ENCODE measurements at places on chromosomes 3 and 15.
A peak's percentile ranks its signal among the peaks of the same experiment; 100 is the strongest.

DNA sequence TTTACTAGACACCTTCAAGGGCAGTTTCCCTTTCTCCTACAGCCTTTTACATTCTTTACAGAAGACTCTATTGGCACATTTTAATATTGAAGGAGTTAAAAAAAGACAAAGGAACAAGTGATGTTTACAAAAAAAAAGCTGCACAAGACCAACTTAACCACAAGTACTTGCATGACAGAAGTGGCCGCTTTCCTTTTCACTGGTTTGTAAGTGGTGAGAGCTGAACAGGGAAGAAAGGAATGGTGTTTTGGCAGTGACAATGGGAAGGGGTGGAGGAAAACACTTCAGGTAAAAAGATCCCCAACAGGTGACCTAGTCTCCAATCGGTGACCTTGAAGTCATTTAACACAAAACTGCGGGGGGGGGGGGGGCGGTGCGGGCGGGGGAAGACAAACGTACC is 1.1 kb downstream of the WDR72 start:
- DNase-seq: no peak

- no peak for DNase-seq
Measured at GRCh38 chr15:48890375-48890972, 12.5 kb downstream of the EID1 start.

DNA sequence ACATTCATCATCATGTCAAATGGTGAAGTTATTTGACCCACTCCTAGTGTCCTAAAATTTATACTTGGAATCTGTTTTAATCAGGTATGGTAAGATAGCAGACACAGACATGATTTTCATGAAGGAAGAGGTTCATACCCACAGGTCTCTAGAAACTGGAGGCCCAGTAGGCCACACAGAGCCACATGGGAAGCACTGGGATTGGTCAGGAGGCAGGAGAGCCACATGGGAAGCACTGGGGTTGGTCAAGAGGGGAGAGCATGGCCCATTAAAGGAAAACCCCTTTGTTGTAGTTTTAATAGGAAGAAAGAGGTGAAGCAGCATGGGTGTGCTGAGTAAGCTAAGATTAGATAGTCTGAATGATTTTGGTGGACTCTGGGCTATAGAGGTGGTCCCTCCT is 356.9 kb downstream of the MFSD1 start:
- no peak for DNase-seq

DNA sequence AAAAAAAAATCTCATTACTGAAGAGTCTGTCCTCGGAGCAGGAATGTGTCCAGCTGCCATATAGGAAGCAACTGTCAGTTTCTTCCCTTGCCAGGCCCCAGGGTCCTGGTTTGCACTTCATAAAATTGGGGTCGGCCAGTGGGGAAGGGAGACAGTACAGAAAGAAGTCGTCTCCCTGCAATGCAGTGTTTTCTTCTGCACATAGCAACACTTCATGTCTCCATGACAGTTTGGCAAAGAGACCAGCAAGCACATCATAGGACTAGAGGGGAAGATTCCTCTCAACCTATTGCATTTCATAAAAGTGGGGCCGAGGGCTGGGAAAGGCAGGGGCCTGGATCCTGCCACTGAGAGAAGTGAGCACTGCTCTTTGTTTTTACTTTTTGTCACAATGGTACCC is 138.2 kb upstream of the HACD2 start:
- DNase-seq: no peak

GRCh38 chr15:47411733-47412132 is 305.6 kb upstream of the SEMA6D start:
- DNase-seq: no peak

GRCh38 chr15:75832114-75832513 is 11.1 kb upstream of the UBE2Q2 start:
- no peak for DNase-seq

- no peak for DNase-seq
Measured at GRCh38 chr3:28940994-28941393, 339.9 kb upstream of the RBMS3 start.

DNA sequence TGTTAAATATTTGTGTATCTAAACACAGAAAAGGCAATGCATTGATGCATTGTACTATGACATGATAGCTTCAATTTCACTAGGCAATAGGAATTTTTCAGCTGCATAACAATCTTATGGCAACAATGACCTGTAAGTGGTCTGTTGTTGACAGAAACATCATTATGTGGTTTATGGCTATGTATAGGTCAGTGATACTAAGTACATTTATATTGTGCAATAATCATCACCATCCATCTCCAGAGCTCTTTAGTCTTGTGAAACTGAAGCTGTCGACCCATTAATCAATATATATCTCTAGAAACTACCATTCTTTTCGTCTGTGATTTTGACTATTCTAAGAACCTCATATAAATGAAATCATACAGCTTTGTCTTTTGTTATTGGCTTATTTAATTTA is 200.1 kb upstream of the ZNF717 start:
- no peak for DNase-seq

GRCh38 chr15:89554247-89554646 is 21.0 kb upstream of the TICRR start:
- no peak for DNase-seq

DNA sequence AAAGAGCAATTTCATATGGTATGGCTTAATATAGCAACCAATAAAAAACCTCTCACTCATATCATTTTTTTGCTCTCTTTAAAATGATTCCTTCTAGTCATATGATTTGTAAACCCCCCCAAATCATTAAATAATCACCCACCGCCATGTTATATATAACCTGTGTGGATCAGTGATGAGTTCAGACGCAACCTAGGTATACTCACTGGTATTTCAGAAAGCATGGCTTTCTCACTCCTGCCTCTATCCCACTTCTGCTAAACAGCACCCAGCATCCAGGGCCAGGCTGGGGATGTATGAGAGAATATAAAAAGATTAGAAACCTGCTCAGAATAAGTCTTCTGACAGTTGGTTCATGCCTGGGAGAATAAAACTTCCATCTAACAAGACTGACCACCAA is 172.3 kb upstream of the PRICKLE2 start:
- DNase-seq: no peak

GRCh38 chr15:100958326-100959065 is 39.3 kb downstream of the LRRK1 start:
- no peak for DNase-seq

DNA sequence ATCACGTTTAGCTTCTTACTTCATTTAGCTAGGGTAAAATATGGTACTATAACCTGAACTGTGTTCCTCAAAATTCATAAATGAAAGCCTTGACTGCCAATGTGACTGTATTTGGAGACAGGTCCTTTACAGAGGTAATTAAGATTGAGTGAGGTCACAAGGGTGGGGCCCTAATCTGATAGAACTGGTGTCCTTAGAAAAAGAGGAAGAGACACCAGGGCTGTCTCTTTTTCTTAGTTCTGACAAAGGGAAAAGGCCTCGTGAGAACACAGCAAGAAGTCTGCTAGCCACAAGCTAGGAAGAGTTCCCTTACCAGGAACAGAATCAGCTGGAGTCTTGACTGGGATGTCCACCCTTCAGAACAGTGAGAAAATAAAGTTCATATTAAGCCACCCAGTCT is 162.7 kb downstream of the GMNC start:
- DNase-seq: no peak

GRCh38 chr3:43760938-43761337 is 70.2 kb downstream of the ABHD5 start:
- no peak for DNase-seq

GRCh38 chr3:186108106-186108940 is 566 bp downstream of the ETV5 start:
- peak; percentile 70 for DNase-seq

- peak; percentile 92 for DNase-seq
Measured at GRCh38 chr3:155233213-155233612, 60.3 kb downstream of the STRIT1 start.

DNA sequence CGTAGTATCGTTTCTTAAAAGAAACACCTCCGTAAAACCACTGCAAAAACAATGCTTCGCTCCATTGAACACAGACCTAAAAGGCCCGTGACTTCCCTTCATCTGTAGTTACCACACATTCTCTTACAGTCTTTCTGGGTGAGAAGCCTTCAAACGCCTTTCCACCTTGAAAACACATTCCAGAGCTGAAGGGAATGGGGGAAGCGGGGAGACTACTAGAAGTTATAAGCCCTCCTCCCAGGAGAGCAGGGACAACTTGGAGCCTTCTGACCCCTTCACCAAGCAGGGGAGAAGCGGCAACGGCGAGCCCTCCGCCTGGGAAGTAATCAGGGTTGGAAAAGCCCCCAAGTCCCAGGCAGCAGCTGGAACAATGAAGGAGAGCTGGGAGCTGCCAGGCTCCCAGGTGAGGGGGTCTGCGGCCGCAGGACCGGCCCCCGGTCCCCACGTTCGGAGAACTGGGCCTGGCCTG is 461 bp downstream of the SECISBP2L start:
- DNase-seq: no peak

- no peak for DNase-seq
Measured at GRCh38 chr3:125154110-125154509, 58.4 kb downstream of the SLC12A8 start.

- no peak for DNase-seq
Measured at GRCh38 chr3:103511891-103512290, 1077.1 kb downstream of the ZPLD1 start.

GRCh38 chr3:15667484-15667883 is 65.9 kb downstream of the BTD start:
- DNase-seq: no peak
